Activated CD8-positive, alpha-beta memory T cell treated with anti-CD3 and anti-CD28 coated beads for 4 hours (primary cell): ENCODE measurements at places on chromosomes 13 and 19.

DNA sequence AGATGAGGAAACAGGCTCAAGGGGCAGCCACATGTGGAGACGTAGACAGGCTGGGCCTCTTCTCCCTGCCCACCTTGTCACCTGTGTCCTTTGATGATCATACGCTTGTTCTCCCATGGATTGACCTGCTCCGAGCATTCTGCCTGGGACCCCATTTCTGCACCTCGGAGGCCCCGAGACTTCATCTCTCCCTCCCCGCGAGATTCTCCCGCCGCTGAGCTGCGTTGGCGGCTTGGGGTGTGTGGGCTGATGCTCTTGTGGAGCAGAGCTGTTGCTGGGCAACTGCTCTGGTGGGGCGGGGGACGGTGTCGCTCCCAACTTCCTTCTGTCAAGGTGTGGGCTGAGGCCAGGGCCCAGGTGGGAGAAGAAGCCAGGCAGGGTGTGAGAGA, 22.1 kb downstream of the MAST3 start:
- DNase-seq = peak; percentile 53

DNA sequence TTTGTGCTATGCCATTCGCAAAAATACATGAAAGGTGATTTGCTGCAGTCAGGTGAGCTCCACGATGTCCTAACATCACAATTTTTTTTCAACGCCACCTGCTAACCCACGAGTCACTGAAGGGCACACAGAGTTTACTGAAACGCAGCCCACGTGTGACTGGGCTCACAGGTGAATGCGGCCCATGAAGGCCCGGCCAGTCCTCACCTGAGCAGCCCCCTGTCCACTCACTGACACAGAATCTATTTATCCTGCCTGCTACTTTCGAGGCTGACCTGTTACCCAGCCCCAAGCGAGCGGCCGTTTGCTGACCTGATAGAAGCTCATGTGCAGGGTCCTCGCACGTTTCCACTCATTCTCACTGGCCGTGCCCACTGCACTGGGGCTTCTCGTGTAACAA, 121.9 kb upstream of the SOX1 start:
- DNase-seq = no peak

- DNase-seq = no peak
These were observed 7.0 kb downstream of the CACTIN start for GRCh38 chr19:3619631-3620012.

DNA sequence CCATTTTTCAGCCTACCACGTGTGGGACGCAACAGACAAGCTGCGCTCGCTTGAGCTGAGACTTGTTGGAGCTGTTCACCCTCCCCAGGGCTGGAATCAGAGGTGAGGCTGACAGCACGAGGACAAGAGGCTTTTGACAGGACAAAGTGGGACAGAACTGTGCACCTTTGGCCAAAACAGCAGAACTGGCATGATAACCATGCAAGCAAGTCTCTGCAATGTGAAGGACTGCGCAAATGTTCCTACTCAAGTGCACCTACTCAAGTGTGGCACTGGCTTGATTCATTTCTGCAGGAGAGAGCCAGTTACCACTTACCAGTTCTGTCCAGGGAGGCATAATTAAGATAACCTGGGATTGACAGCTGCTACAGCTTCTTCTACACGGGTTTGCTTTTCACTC, 62.2 kb upstream of the TM9SF2 start:
- no peak for DNase-seq

- no peak for DNase-seq
These were observed 14.4 kb downstream of the CCDC124 start for GRCh38 chr19:17946965-17947784.

- DNase-seq = no peak
These were observed 57.8 kb downstream of the NDFIP2 start for GRCh38 chr13:79538757-79539156.

DNA sequence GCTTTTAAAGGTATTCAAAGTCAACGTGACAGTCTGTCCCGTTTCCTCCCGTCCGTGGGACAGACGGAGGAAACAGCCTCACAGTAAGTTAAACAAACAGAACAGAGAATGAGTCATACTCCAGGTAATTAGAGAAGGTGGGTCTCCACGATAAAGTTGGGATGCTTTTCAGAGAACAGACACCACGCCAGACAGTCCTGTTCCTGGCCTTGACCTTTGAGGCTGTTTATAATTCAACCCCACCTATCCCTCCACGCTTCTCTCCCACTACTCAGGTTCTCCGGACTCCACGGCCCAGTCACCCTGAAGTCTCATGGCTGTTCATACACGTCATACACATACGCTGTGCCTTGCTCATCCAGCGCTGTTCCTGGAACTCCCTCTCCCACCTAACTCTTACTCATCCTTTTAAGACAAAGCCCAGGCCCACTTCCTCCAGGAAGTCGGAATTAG, 42.5 kb downstream of the ARHGEF18 start:
- DNase-seq = no peak

DNA sequence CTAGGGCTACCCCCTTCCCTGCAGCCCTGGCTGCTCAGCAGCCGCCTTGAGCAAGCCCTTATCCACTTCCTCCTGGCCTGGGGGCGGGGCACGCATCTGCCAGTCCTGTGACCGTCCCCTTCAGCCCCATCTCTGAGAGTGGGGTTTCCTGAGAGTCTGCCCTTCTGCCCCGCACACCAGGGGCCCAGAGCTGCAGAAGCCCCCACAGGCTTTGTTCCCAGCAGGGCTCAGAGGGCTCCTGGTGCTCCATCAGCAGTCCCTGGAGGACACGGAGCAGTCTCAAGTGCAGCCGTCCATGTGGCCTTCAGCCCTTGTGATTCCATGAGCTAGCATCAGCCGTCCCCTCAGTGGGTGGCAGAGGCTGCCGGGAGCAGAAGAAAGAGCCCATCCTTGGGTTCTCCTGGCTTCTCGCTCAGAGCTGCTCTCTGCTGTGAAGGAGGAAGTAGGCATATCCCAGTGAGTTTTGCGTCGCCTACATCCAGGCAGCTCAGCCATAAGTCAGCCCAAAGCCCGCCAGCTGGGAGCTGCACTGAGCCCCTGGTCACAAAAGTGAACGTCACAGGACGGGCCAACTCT, 16.3 kb downstream of the MYO9B start:
- no peak for DNase-seq

DNA sequence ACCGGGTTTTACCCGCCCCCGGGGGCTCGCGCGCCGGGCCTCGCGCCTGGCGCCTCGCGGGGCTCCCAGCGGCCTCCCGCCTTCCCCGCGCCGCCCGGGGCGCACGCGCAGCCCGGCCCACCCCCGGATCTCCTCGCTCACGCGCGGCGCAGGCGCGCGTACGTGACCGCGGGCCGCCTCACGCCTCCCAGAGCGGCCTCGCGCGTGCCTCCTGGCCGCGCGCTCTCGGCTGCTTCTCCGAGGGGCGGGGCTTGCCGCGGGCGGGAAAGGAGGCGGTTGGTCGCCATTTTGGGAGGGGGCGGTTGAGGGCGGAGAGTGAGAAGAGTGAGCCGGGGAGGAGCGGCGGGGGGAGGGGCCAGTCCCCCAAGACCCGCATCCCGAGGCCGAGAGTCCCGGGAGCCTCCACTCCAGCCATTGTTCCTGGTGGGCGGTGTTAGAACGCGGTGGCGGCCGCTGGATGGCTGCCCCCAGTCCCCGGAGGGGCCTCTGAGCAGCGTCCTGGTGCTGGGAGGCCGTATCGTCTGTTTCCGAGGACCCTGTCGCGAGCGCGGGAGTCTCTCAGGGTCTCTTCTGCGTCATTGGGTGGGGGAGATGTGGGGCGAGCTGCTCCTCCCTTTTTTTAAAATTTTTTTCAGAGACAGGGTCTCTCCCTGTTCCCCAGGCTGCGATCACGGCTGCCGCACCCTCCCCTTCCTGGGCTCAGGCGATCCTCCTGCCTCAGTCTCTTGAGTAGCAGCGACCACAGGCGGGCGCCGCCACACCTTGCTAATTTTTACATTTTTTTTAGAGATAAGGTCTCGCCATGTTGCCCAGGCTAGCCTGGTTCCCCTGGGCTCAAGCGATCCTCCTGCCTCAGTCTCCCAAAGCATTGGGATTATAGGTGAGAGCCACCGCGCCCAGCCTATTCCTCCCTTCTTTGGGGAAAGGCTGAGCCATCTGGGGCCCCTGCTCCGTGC, at the start of gene ZNF541:
Gene ZNF541, minus strand, starts transcription at position 78 of the 956 bp plus-strand sequence. CDS start 17,292 bp downstream, outside the sequence.
- DNase-seq = peak; percentile 79

GRCh38 chr13:56736966-56737365, 403.8 kb upstream of the PRR20A start:
- no peak for DNase-seq

GRCh38 chr13:49533591-49534269, 38.0 kb downstream of the PHF11 start:
- no peak for DNase-seq

GRCh38 chr19:12885749-12886650, 1.0 kb downstream of the KLF1 start:
- DNase-seq = no peak

DNA sequence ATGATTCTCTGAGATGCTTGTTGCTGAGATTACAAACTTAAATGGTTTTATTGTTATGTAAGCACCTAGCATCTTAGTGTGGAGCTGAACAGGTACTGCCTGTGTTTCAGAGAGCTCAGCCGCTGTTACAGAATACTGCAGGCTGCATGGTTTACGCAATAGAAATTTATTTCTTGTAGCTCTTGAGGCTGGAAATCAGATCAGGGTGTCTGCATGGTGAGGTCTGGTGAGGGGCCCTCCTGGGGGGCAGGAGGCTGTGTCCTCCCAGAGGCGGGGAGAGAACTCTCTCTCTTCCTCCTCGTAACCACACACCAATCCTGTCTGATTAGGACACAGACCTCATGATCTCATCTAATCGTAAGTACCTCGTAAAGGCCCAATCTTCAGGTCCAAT, 13.1 kb downstream of the ATP11A start:
- no peak for DNase-seq

- no peak for DNase-seq
These were observed 64.2 kb upstream of the GTF2F2 start for GRCh38 chr13:45055902-45056648.

DNA sequence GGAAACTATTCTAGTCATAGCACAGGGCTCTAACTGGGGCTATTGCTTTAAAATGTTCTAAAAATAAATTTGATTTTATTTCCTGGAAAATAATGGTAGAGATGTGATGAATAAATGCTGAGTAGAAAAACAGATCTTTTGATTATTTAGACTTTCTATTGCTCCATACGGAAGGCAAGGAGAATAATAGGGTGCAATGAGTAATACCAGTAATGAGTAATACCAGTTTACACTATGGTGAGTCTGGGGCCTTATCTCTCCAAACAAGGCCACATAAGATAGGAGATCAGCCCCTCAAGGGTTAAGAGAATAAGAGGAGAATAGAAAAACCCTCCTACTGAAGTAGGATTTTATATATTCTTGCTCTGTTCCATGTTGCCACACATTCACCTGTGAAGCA, 390.4 kb downstream of the KLF5 start:
- no peak for DNase-seq

DNA sequence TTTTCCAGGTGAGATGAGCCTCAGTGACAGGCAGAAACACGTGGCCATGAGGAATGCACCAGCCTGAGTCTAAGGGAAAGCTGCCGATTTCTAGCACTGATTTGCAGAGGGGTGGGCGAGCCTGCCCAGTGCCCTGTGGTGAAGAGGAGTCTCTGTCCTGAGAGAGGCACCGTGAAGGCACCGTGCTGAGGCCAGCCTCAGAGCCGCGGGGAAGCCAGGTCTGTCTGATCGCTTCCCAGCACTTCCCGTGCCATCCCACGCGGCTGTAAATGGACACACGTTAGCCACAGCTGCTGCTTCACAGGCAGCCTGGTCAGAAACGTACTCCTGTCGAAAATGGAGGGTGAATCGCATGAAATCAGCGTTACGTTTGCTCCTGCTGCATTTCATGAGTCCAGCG, 79.8 kb downstream of the ATP11A start:
- DNase-seq = no peak

DNA sequence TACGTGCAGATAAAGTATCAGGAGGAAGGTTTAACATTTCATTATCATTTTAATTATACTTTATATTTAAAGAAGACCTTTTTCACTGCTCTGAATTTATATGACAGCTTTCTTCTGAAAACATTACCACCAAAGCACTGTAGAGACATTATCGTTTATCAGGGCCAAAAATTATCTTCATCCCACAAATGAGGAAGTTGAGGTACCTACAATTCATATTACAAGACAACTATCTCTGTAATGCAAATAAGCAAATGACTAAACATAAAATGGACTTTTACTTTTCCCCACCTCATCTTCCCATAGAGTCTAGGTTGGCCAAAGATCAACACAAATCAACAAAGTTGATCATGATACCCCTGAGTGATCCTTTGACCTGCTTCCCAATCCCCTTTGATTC, 30.9 kb upstream of the SMAD9 start:
- no peak for DNase-seq

- no peak for DNase-seq
These were observed 104.0 kb downstream of the MYCBP2 start for GRCh38 chr13:77222909-77223308.

DNA sequence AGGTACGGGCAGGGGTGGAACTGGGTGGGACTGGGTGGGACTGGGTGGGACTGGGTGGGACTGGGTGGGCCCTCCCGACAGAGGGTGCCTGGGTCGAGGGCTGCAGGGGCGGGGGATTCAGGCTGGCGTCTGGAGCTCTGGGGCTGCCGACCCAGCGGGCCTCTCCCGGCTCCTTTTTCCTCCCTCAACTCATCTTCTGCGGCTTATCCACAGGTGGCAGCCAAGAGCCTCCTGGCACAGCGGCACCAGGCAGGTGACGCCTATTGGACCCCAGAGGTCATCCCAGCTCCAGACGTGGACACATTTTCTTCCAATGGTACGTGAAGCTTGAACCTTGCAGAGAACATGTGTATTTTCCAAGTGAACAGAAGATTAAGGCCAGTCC, 533 bp downstream of the ZNF544 start:
- DNase-seq = no peak

DNA sequence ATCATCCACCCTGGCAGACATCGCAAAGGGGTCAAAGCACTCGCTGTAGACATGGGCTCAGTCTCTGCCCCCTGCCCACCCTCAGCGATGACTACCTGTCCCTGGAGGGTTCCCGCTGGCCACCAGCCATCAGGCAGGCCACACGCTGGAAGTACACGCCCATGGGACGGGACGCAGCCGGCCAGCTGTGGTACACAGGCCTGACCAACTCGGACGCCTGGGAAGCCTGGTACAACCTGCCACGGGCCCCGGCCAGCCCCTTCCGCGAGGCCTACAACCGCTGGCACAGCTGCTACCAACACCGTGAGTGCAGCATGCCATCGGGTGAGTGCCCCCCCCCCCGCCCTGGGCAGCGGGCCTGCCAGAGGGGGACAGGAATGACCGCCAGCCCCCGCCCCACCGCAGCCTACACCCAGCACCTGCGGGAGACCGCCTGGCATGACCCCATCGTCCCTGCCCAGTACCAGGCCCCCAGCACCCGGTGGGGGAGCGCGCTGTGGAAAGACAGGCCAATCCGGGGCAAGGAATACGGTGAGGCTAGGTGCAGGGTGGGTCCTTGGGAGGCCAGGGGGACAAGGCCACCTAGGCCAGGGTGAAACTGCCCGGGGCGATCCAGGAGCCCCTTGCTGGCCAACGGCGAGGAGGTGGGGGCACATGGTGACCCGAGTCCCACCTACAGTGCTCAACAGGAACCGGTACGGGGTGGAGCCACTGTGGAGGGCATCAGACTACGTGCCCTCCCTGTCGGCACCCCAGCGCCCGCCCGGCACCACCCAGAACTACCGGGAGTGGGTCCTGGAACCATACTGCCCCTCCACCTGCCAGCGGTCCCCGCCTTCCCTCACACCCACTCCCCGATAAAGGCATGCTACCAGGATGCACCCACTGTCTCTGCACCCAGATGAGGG, 4.4 kb downstream of the TEKTIP1 start:
- no peak for DNase-seq
